ENCODE measurements at places on chromosomes 11 and 22.

DNA sequence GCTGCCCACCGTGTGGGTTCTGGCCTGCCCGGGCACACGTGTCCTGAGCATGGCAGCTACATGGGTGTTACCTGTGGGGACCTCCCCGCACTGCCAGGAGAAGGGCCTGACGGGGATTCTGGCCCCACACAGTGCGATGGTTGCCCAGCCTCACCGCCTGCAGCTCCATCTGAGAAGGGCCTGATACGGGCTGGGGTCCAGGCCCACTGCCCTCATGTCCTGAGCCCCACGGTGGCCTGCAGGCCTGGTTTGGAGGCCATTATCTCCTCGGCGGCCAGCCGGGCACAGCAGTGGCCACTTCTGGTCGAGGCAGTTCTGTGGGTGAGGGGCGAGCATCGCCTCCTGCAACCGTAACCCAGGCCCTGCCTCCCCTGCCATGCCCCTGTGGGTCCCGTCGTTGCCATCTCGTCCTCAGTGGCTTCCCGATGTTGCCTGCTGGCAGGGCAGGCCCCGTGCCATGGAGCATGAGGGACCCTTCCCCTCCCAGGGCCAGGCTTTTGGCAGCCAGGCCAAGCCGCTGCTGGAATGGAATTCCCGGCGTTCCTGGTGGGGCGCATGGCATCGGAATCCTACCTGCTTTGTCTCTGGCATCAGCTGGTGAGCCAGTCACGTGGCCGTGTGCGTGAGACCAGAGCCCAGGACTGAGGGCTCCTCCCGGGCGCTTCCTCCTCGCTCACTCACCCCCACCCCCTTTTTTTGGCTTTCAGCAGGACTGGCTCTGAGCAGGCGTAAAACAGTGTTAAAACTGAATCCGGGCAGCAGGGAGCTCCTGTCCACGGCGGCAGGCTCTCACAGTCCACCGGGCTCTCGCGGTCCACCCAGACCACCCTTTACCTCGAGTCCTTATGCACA lies 71.9 kb upstream of the PPARA start:
- no peak for DNase-seq

DNA sequence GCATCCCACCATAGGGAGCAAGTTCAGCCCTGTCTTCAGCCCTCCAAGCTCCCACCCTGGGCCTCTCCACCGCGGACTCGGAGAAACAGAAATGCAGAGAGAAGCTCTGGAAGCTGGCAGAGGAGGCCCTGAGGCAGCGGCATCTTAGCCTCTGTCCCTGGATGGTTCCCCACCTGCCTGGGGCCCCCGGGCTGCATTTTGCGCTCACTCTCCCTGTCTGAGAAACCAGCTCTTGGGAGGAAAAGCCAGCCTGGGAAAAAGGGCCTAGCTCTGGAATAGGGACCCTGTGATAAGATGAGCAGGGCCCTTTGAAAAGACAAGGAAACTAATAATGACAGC lies 12.0 kb upstream of the SPI1 start:
- no peak for DNase-seq

- no peak for DNase-seq
Observed at GRCh38 chr11:64868904-64869570, 9.4 kb downstream of the EHD1 start.

GRCh38 chr11:33980897-33981296 lies 70.6 kb upstream of the CAPRIN1 start:
- DNase-seq: no peak

DNA sequence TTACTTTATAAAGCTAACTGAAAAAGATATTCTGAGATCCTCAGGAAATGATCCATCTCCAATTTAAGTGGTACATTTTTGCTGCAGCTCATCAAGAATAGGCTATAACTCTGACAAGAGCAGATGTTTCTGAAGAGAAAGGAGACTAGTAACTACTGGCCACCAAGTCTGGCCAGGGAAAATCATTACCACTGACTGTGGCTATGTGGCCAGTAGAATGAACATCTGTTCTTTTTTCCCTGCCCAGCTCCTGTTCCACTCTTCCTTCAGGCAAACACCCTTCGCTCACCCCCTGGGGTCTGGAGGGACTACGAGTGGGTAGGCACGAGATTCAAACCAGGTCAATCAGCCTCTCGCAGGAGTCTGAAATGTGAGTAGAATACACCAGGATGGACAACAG lies 23.9 kb downstream of the TMEM123 start:
- no peak for DNase-seq

GRCh38 chr11:17063171-17064002 lies 14.1 kb downstream of the RPS13 start:
- no peak for DNase-seq

GRCh38 chr11:16749666-16750065 lies 11.2 kb downstream of the C11orf58 start:
- no peak for DNase-seq
